NCI-H1417 treated with DMSO at 0.1 percent for 48 hours (cell line): ENCODE measurements at places on chromosomes 1 and 21.

- no peak for DNase-seq
These were observed 37.3 kb downstream of the ATF3 start for GRCh38 chr1:212645546-212646543.

GRCh38 chr21:46089285-46089684 is 8.6 kb upstream of the COL6A2 start:
- DNase-seq = no peak

DNA sequence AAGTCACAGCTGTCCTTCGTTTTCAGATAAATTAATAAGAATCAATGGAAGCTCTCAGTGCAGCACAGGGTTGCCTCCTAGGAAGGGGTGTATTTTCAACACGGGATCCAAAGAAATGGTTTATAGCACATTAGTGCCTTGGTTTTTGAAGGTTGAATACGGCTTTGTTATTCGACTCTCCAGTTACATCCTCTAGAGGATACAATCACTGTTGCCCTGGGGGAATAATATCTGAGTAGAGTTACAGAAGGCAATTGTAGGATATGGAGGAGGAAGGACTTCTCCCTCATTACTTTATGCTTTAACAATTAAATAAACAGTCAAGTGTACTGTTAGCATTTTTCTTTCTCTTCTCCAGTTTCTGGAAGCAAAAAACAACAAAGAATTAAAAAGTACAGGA is 14.3 kb upstream of the ZNF326 start:
- no peak for DNase-seq

DNA sequence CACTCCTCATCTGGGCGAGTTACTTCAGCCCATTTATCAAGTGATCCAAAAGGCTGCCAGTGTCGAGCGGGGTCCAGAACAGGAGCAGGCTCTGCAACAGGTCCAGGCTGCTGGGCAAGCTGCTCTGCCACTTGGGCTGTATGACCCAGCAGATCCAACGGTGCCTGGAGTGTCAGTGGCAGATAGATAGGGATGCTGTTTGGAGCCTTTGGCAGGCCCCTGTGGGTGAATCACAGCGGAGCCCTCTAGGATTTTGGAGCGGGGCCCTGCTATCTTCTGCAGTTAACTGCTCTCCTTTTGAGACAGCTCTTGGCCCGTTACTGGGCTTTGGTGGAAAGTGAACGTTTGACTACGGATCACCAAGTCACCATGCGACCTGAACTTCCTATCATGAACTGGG is 7.5 kb downstream of the MMEL1 start:
- DNase-seq = no peak
